ENCODE measurements at places on chromosomes 1 and 21. TPM values are rescaled to one million over a fixed set of nuclear protein-coding genes. Genes with fewer than 3 reads are reported as not detected.

Gene GPR37L1
- total RNA-seq = 0.22 TPM

Gene CEP170
- total RNA-seq = 347 TPM

Gene SGIP1
- total RNA-seq = 53.4 TPM

Gene AMIGO1
- 0.43 TPM for total RNA-seq

Gene PLA2G5
- total RNA-seq = not detected

Gene KCND3
- 0.22 TPM for total RNA-seq

Gene CELSR2
- 1.3 TPM for total RNA-seq

Gene EEIG2
- total RNA-seq = 8.5 TPM

Gene BATF3
- 0.88 TPM for total RNA-seq

Gene TEDDM1
- total RNA-seq = not detected

Gene APCS
- not detected for total RNA-seq

Gene PROK1
- not detected for total RNA-seq

Gene C1QTNF12
- 0.44 TPM for total RNA-seq

Gene KDF1
- not detected for total RNA-seq

Gene SYT14
- total RNA-seq = 1.8 TPM

Gene CD101
- not detected for total RNA-seq

Gene COL6A2
- total RNA-seq = 1,586 TPM

Gene ASPM
- 58.0 TPM for total RNA-seq

Gene HJV
- total RNA-seq = not detected

Gene CCNL2
- 96.1 TPM for total RNA-seq

Gene SPRR3
- not detected for total RNA-seq

Gene MAN1C1
- total RNA-seq = 0.14 TPM

Gene FCN3
- total RNA-seq = not detected

Gene OR2T2
- not detected for total RNA-seq

Gene CDC7
- 12.9 TPM for total RNA-seq

Gene KRTAP21-2
- not detected for total RNA-seq

Gene AVPR1B
- not detected for total RNA-seq

Gene FMO1
- not detected for total RNA-seq

Gene ROR1
- 13.6 TPM for total RNA-seq

Gene NFYC
- 22.1 TPM for total RNA-seq

Gene TDRD5
- not detected for total RNA-seq

Gene OR10J1
- not detected for total RNA-seq

Gene C1orf141
- not detected for total RNA-seq

Gene LIPI
- not detected for total RNA-seq

Gene SPRR2F
- total RNA-seq = not detected

Gene TTC4
- total RNA-seq = 17.5 TPM

Gene BMP8A
- total RNA-seq = not detected

Gene PLEKHG5
- 2.8 TPM for total RNA-seq

Gene PIGK
- total RNA-seq = 17.9 TPM

Gene PRELP
- 0.14 TPM for total RNA-seq

Gene OR2L8
- total RNA-seq = not detected

Gene AADACL4
- total RNA-seq = not detected

Gene OR6N1
- not detected for total RNA-seq

Gene MMP23B
- total RNA-seq = 12.9 TPM

Gene OLFML3
- 238 TPM for total RNA-seq

Gene LCA5L
- 0.88 TPM for total RNA-seq

Gene AMY1C
- total RNA-seq = not detected

Gene AMY2A
- total RNA-seq = not detected

Gene CCDC185
- total RNA-seq = not detected

Gene ASH1L
- total RNA-seq = 30.2 TPM

Gene CRP
- total RNA-seq = not detected

Gene GOLT1A
- not detected for total RNA-seq

Gene SPATA46
- not detected for total RNA-seq

Gene OR2W3
- 1.8 TPM for total RNA-seq

Gene WLS
- 107 TPM for total RNA-seq

Gene MAGI3
- total RNA-seq = 11.9 TPM
